ENCODE measurements at places on chromosomes 3 and 15. TPM values are rescaled to one million over a fixed set of nuclear protein-coding genes. Genes with fewer than 3 reads are reported as not detected.
A peak's percentile ranks its signal among the peaks of the same experiment; 100 is the strongest.

DNA sequence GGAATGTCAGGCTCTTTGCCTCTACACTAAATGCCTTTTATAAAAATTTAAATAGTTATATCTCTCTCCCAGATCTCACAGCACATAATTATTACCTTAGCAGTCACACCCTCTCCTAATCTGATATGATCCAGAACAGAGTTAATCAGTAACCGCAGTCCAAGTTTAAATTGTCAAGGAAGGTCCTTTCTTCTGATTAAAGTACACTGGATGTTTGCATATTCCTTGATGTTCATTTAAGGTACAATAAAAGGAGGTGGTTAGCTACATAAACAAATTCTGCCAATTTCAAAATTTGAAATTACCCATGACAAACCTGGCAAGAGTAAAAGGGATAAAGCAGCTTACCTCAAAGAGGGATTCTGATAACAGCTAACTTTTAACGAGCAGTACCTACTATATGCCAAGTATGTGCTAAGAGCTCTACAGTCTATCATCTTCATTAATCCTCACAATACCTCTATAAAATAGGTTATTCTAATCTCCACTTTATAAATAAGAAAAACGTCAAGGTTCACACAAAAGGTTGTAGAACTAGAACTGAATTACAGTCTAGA is 4.3 kb downstream of the GOLIM4 start:
- no peak for DNase-seq

GRCh38 chr3:103308921-103309320 is 874.1 kb downstream of the ZPLD1 start:
- no peak for DNase-seq

Gene ANKRD34C
- not detected for total RNA-seq

Gene PLSCR2
- total RNA-seq: not detected

Gene SCN11A
- 0.14 TPM for total RNA-seq

Gene CCR2
- 17.8 TPM for total RNA-seq

Gene NRG4
- 1.2 TPM for total RNA-seq

DNA sequence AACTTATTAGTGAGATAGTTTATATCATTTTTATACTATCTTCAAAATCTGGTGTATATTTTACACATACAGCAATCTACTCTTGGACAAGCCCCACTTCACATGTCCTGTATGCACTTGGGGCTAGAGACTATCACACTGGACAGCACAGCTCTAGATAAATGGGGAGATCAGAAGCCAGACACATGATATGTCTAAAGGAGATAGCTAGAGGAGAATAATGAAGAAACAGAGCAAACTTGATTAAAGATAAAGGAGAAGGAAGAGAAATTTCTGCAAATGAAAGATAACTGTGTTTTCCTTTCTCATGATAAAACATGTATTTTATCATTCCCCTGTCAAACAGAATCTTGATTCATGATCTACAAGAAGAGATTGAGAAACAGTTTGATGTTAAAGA is 13.0 kb downstream of the CPA3 start:
- no peak for DNase-seq

DNA sequence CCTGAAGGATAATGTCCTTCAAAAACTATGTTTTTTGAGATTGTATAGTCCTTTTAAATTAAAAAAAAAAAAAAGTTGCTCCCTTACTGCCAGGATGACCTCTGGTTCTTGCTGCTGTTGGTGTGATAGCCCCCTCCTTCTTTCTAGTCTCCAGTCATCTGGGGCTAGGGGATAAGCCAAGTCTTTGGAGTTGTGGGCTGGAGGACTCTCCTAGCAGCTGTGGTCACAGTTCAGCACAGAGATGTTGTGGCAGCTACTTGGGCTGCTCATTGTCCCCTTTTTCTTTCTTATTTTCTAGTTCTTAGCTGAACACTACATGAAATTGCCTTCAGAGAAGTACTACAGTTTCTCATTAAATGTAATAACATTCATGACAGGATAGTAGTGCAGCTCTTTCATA is 39.2 kb upstream of the APH1B start:
- no peak for DNase-seq

Gene CYP1A2
- 0.32 TPM for total RNA-seq

- DNase-seq: no peak
These were observed 584.4 kb upstream of the TBL1XR1 start for GRCh38 chr3:177781686-177782161.

Gene ACP3
- 11.5 TPM for total RNA-seq

GRCh38 chr15:87816016-87816415 is 440.5 kb downstream of the NTRK3 start:
- no peak for DNase-seq

Gene HCLS1
- total RNA-seq: 76.5 TPM

DNA sequence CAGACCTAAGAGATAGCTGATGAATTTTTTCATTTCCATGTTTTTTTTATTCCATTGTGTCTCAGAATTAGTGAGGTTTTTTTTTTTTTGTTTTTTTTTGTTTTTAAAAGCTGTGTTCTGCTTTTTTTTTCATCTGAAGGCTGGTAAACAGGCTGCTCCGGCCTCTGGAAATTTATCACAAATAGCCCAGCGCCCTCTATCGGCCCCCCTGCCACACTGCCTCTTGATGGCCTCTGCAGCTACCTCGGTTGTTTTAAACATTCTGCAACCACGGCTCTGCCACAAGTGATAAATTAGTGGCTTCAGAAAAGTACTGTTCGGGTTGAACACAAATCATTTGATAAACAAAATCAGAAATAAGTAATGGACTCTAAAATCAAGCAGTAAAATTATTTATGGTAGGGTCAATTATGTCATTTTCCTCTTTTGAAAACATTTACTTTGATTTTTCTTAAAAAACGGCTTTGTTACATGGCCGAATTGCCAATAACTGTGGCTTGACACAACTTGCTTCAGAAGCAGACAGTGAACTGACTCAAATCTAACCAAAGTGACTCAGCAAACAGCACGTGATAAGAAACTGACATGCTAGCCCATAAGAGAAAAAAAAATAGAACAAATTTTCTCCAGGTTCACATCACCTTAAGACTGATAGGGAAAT is 87.8 kb downstream of the RSL24D1 start:
- peak; percentile 80 for DNase-seq

Gene TMEM266
- 2.5 TPM for total RNA-seq

Gene WDR93
- not detected for total RNA-seq

Gene ALPK3
- total RNA-seq: 21.0 TPM

- DNase-seq: no peak
These were observed 110.4 kb upstream of the PFN2 start for GRCh38 chr3:150081084-150081483.

- DNase-seq: no peak
These were observed 188.8 kb upstream of the CRBN start for GRCh38 chr3:3368306-3368705.

Gene SLCO3A1
- total RNA-seq: 50.6 TPM

All from upper lobe of right lung (tissue), 1 donor.